ENCODE measurements at places on chromosomes 1 and 21.
A peak's percentile ranks its signal among the peaks of the same experiment; 100 is the strongest.

DNA sequence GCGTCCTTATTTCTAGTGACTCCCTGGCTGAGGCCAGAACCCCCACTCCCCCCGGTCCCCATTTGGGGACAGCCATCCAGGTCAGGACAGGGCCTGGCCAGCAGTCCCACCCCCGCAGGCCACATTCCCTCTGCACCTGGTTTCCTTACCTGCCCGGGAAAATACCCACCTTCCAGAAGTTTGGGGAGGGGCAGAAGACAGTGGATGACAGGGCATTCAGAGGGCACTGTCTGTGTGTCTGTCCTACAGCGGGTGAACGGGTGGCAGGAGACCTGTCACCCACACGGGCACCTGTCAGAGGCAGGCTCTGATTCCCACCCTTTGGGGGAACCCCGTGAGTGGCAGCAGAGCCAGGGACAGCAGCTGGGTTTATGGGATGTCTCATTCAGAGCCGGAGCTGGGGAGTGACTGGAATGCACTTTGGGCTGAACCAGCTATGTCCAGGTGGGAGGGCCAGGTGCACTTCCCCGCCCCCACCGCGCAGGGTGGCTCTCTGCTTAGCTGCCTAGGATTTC, 2.0 kb downstream of the ARHGEF16 start:
- no peak overlapping the region for H3K27ac ChIP-seq
- H3K36me3 ChIP-seq, result no peaks in the 10 kb centered on the region
- H3K4me1 ChIP-seq, result peaks cover 48% of the 10 kb centered on the region
- H3K4me3 ChIP-seq, result no peak overlapping the region
- peaks cover 41% of the 10 kb centered on the region for H3K27me3 ChIP-seq
- DNase-seq, result no peak

GRCh38 chr1:107993920-107994319, 28.9 kb upstream of the VAV3 start:
- no peaks in the 10 kb centered on the region for H3K36me3 ChIP-seq
- DNase-seq, result no peak
- no peak overlapping the region for H3K27ac ChIP-seq
- H3K4me1 ChIP-seq, result no peaks in the 10 kb centered on the region
- H3K4me3 ChIP-seq, result no peak overlapping the region

- peaks cover 14% of the 10 kb centered on the region for H3K36me3 ChIP-seq
- H3K27ac ChIP-seq, result peak overlapping the region; percentile 43
- DNase-seq, result no peak
- H3K4me3 ChIP-seq, result no peak overlapping the region
- H3K4me1 ChIP-seq, result no peaks in the 10 kb centered on the region
- no peaks in the 10 kb centered on the region for H3K27me3 ChIP-seq
These were observed 30.6 kb downstream of the GNAI3 start for GRCh38 chr1:109578947-109579443.

DNA sequence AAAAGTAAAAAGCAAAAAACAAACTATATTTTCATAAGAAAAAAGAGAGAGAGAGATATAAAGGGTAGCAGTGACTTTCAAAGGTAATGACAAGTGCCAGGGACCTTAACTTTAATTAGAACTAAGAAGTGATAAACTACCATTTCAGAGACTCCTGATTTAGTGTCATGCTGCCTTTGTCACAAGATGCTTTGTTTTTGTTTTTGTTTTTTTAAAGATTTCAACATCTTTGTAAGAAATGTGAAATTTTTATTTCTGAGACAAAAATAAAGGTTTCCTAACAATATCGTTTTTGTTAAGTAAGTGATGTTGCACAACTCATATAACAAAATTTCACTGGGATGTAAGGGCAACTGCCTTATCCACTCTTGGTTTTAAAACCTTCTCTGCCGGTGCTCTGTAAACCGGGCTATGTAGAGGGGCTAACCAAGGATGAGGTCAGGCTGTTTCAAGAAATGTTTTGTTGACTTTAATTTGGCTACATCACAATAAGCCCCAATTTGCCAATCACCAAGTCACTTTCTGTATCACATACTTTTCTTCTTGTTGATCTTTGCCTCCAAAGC, 35.2 kb upstream of the SYT2 start:
- H3K36me3 ChIP-seq, result peaks cover 97% of the 10 kb centered on the region
- no peak overlapping the region for H3K27ac ChIP-seq
- no peaks in the 10 kb centered on the region for H3K27me3 ChIP-seq
- DNase-seq, result no peak

DNA sequence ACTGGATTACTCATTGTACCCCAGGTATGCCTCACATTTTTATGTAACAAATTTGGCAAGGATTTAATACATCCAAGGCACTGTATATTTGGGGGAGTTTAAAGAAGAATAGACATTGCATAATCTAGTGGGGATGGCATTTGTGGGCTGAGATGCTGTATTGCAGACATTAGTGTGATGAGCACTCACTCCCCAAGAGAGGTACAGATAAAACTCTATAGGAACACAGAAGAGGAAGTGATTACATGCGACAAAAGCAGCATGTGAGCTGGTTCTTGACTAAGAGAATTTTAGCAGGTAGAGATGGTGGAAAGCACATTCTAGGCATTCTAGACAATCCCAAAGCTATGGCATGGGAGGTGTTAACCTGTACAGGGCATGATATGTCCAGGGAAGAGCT, 24.2 kb upstream of the CDC14A start:
- no peaks in the 10 kb centered on the region for H3K36me3 ChIP-seq
- no peaks in the 10 kb centered on the region for H3K27me3 ChIP-seq
- no peak overlapping the region for H3K27ac ChIP-seq
- peaks cover 2% of the 10 kb centered on the region for H3K4me1 ChIP-seq
- DNase-seq, result no peak

GRCh38 chr1:117174851-117175250, 35.9 kb downstream of the VTCN1 start:
- DNase-seq, result no peak
- H3K27ac ChIP-seq, result no peak overlapping the region
- H3K27me3 ChIP-seq, result peaks cover 3% of the 10 kb centered on the region
- no peaks in the 10 kb centered on the region for H3K36me3 ChIP-seq
- H3K4me3 ChIP-seq, result no peak overlapping the region

GRCh38 chr1:50110656-50111055, 1.9 kb downstream of the ELAVL4 start:
- no peak overlapping the region for H3K27ac ChIP-seq
- no peak for DNase-seq
- no peaks in the 10 kb centered on the region for H3K36me3 ChIP-seq
- H3K4me1 ChIP-seq, result no peaks in the 10 kb centered on the region
- no peaks in the 10 kb centered on the region for H3K27me3 ChIP-seq
- H3K4me3 ChIP-seq, result peak overlapping the region; percentile 30

DNA sequence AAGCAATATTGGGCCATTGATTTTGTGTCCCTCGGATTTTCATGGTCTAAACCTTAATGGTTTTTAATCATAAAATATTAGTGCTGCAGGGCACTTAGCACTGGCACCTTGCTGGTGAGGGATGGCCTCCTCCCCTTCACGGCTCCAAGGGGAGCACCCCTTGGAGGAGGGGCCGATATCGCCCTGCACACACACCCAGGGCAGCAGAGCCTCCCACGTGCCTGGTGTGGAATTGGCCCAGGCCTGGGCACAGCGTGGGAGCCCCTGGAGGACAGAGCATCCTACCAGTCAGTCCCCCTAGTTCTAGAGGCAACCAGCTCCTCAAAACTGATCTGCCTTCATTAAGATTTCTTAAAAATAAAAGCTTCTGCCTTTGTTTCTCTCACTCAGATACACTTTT, 90.7 kb upstream of the CSF3R start:
- H3K4me1 ChIP-seq, result no peaks in the 10 kb centered on the region
- H3K4me3 ChIP-seq, result no peak overlapping the region
- H3K36me3 ChIP-seq, result no peaks in the 10 kb centered on the region
- no peak for DNase-seq

- no peak for DNase-seq
- H3K36me3 ChIP-seq, result no peaks in the 10 kb centered on the region
- H3K27me3 ChIP-seq, result peaks cover 82% of the 10 kb centered on the region
- peaks cover 14% of the 10 kb centered on the region for H3K4me1 ChIP-seq
- no peak overlapping the region for H3K4me3 ChIP-seq
These were observed 10.5 kb downstream of the LGR6 start for GRCh38 chr1:202204065-202204464.

GRCh38 chr1:47930210-47930840, 66.9 kb downstream of the TRABD2B start:
- H3K27ac ChIP-seq, result no peak overlapping the region
- no peaks in the 10 kb centered on the region for H3K36me3 ChIP-seq
- H3K27me3 ChIP-seq, result peaks cover 49% of the 10 kb centered on the region
- H3K4me1 ChIP-seq, result peaks cover 2% of the 10 kb centered on the region

DNA sequence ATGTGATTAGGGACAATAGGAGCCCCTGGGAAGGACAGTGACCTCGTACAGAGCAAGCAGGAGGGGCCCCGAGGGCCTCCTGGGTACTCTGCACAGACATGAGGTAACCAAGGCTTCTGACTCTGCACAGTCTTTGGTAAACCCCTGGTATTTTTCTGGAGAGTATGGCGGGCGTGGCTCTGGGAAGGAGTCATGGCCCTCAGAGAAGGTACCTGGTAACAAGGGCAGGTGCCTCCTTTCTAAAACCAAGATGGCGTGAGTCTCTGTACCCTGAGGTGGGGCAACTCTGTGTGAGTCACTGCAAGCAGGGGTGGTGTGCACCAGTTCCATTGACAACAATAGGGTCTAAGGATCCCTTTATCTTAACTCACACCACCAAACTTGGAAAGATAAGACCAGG, 39.9 kb upstream of the SLC19A1 start:
- peaks cover 6% of the 10 kb centered on the region for H3K4me1 ChIP-seq
- H3K36me3 ChIP-seq, result no peaks in the 10 kb centered on the region
- no peak overlapping the region for H3K27ac ChIP-seq
- DNase-seq, result no peak

DNA sequence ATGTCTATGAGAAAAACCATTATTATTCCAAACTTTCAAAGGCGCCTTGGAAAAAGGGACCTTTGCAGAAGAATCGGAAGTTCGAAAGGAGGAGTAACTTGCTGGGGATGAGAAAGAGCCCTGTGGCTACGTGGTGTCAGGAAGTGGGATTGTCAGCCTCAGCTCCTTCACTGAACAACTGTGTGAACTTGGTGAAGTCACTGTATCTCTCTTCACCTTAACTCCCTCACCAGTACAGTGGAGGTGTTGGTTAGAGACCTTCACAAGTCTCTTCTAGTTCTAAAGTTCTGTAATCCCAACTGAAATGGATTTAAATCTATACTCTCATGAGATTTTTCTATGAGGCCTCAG, 285.6 kb downstream of the CACNA1E start:
- H3K27me3 ChIP-seq, result no peaks in the 10 kb centered on the region
- no peak overlapping the region for H3K4me3 ChIP-seq
- no peak for DNase-seq

GRCh38 chr1:68442822-68443556, 6.8 kb downstream of the RPE65 start:
- no peaks in the 10 kb centered on the region for H3K36me3 ChIP-seq
- H3K27ac ChIP-seq, result no peak overlapping the region
- no peak overlapping the region for H3K4me3 ChIP-seq
- no peaks in the 10 kb centered on the region for H3K4me1 ChIP-seq
- peak; percentile 72 for DNase-seq

- H3K4me1 ChIP-seq, result no peaks in the 10 kb centered on the region
- no peak overlapping the region for H3K27ac ChIP-seq
- H3K4me3 ChIP-seq, result no peak overlapping the region
- peaks cover 2% of the 10 kb centered on the region for H3K27me3 ChIP-seq
- no peak for DNase-seq
These were observed 19.3 kb upstream of the SLC35A3 start for GRCh38 chr1:99950486-99950885.

- no peak overlapping the region for H3K27ac ChIP-seq
- peaks cover 47% of the 10 kb centered on the region for H3K27me3 ChIP-seq
- no peaks in the 10 kb centered on the region for H3K36me3 ChIP-seq
- H3K4me1 ChIP-seq, result no peaks in the 10 kb centered on the region
- DNase-seq, result no peak
- H3K4me3 ChIP-seq, result no peak overlapping the region
These were observed 24.7 kb upstream of the STUM start for GRCh38 chr1:226523646-226524406.

DNA sequence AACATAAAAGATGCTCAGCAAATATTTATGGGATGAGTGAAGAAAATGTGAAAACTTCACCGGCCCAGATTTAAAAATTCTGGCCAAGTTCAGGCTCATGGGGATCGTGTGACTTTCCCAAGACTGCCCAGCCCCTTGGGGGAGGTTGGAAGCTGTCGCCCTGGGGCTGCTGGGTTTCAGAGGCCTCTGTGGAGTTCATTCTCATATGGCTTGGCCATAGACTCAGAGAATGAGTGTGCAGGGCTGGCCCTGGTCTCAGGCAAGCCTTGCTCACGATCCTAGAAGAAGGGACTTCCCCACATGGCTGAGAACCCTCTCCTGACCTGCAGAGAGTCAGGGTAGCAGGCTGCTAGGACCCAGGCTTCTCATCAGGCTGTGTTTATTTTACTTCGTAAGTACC, 24.6 kb downstream of the PADI2 start:
- peaks cover 82% of the 10 kb centered on the region for H3K36me3 ChIP-seq
- H3K27me3 ChIP-seq, result no peaks in the 10 kb centered on the region
- H3K4me3 ChIP-seq, result no peak overlapping the region
- H3K27ac ChIP-seq, result peak overlapping the region; percentile 6
- peaks cover 36% of the 10 kb centered on the region for H3K4me1 ChIP-seq

DNA sequence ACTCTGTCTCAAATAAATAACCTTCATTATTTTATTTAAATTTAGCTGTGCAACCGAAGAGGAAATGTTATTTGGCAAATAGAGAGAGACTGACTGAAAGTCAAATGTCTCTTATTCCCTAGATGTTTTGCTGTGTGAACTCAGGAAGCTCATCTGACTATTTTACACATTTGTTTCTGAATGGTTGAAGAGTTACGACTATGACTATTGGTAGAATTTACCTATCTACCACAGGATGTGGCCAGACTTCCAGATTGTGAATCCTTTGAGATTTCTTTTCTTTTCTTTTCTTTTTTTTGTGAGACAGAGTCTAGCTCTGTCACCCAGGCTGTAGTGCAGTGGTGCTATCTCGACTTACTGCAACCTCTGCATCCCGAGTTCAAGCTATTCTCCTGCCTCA, 5.3 kb upstream of the SDE2 start:
- DNase-seq, result no peak
- no peaks in the 10 kb centered on the region for H3K36me3 ChIP-seq
- peaks cover 2% of the 10 kb centered on the region for H3K4me1 ChIP-seq
- no peak overlapping the region for H3K27ac ChIP-seq

DNA sequence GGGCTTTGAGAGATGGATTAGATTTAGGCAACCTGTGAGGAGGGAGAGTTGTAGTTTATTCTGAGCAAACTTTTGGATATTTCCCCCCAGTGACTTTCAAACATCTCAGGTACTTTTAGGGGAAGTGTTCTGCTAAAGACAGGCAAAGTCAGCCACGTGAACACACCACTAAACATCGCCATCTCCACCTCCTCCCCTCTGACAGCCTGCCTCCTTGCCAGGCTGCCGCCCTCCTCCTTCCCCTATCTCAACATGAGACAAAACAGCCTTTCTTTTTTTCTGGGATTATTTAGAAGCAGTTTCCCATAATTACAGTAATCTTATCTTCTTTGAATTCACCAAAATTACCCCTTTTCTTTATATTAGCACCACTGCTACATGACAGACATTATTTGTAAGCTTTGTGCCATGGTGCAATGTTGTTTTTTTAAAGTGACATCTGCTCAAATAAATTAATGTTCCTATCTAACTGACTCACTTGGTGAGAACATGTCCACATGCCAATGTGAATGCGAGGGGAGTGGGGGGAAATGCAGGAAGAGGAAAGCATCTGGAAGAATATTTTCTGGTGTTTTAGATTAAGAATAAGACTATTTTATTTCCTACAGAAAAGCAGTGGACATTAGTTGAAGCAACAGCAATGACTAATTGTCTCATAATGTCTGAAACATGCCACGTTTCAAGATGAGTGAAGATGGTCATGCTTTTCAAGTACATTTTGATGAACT, 147.8 kb upstream of the ATP1B1 start:
- no peaks in the 10 kb centered on the region for H3K36me3 ChIP-seq
- H3K27me3 ChIP-seq, result no peaks in the 10 kb centered on the region
- DNase-seq, result peak; percentile 7
- no peak overlapping the region for H3K27ac ChIP-seq
- peaks cover 2% of the 10 kb centered on the region for H3K4me1 ChIP-seq
